ENCODE measurements at places on chromosomes 13 and 19.

GRCh38 chr13:40206241-40207000, 460.0 kb downstream of the FOXO1 start:
- no peak for DNase-seq

DNA sequence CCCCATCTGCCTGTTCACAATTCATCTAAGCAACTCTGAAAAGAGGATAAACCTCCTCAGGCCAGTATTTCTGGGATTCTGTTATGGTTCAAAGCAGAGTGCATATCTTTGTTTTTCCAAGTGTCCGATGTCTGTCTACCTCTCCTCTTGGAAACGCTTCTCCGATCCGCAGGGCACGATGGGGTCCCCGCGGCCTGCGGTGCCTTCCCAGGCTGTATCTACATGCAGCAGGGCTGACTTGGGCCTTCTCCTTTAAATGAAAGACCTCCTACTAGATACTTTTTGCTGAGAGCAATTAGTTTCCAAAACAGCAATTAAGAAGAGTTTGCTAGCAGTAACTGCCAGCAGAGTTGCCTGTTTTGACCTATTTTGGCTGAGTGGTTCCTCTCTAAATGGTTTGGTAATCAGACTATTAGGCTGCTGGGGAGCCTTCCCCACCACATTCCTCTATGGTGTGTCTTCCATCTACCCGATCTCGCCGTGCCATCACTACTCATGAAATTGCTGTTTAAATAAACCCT, 23.5 kb downstream of the COL4A2 start:
- no peak for DNase-seq

GRCh38 chr13:99058527-99059495, 80.9 kb upstream of the DOCK9 start:
- no peak for DNase-seq

GRCh38 chr19:47762615-47763308, 15.7 kb upstream of the SELENOW start:
- no peak for DNase-seq

GRCh38 chr19:46878613-46879375, 18.0 kb downstream of the ARHGAP35 start:
- DNase-seq, result no peak

DNA sequence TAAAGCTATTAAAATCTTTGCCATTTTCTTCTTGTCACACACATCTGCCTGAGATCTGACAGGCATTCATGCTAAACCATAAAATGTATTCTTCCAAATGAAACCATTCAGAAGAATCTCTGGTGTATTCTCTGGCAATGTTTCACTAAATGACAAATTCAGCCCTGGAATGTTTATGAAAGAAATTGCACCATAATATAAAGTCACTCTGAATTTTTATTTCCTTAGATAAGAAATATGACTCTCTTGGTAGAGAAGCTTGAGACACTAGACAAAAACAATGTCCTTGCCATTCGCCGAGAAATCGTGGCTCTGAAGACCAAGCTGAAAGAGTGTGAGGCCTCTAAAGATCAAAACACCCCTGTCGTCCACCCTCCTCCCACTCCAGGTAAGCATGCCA, 14.3 kb downstream of the OLFM4 start:
- DNase-seq, result no peak

DNA sequence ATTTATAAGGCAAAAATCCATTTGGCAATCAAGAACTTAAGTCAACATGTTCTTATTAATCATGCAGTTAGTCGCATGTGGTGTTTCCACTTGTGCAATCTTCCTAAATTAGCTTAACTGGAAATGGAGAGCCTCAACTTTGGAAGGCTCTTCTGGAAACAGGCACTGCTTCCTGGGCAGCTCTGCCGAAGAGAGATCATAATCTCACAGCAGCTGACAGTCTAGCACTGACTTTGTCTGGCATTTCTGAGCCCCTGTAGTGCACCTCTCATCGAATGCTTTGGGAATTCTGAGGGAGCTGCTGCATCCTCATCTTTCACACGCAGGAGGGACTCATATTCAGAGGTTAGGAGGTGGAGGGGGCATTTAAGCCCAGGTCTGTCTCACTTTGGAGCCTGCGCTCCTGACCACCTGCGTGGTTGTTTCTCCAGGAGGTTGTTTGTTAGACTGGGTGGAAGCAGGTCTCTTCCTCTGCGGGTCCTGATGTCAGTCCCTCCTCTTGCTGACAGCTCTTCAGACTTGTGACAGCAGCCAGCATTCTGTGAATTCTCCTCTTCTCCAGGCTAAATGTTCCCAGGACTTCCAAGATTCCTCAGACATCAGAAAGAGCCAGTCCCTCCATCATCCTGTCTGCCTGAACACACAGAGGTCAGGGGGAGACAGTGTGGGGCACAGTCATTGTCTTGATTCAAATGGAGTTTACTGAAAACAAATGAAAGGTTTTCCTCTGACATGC, 100.4 kb upstream of the GJB6 start:
- DNase-seq, result no peak

DNA sequence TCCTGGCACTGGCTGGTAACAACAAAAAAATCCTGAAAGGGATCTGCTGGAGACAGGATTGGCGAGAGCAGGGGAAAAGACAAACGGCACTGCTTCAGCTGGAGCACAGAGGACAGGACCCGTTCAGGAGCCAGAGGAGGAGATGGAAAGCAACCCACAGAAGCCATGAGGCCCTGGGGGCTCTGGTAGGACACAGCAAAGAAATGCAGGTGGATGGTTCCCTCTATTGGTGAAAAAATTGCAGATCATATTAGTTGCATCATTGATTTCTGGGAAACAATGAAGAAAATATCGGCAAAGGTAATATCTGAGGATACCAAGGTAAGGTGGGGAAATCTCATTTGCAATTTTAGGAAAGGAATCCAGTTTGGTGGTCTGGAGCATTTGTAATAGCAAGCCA, 25.7 kb upstream of the TPP2 start:
- no peak for DNase-seq

DNA sequence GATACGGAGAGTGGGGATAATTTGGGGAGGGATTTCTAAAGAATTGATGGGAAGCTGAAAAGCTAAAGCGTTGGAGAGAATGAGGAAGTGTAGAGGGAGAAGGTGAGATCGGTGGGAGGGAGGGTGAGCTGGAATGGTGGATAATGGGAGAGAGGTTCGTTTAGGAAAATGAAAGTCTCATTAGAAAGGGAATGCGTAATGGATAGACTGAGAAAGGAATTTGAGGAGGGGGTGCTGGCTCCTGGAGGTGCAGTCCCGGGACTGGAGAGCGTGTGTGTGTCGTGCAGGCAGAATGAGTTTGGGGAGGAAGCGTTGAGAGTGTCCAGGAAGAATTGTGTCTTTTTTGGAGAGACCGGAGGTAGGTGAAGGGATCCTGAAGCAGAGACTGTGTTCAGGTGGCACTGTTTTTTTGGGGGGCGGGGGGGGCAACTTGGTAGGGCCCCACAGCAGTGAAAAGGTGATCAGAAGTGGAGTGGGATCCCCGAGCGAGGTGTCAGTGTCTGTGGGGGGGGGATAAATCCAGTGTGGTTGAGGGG, 1.4 kb downstream of the ACTN4 start:
- no peak for DNase-seq

GRCh38 chr13:59873856-59874255, 289.9 kb downstream of the DIAPH3 start:
- DNase-seq, result no peak

DNA sequence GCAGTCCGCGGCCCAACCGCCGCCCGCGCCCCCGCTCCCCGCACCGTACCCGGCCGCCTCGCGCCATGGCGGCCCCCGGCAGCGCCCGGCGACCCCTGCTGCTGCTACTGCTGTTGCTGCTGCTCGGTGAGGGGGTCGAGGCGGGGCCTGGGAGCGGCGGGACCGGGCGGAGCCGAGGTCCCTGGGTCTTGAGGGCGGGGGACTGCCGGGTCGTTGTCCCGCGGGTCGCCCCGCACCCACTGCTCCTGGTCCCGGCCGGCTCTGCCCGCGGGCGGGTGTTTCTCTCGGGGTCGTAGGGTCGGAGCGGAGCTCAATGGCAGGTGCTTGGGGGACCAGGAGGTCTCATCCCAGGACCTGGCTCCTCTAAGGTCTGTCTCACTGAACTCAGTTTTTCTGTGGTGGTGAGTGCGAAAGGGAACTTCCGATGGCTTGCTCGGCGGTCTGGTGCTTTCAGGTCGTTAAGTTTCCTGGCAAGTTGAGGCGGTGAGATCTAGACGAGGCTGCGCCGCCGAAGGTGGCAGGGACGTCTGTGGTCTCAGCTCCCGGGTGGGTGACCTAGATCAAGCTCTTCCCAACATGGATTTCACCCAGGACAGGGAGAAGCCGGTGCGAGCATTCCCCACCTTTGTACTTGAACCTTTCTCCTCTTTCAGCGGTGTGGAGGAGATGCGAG, 467 bp downstream of the LAMP1 start:
- DNase-seq, result peak; percentile 29

GRCh38 chr19:11090997-11091702, 1.9 kb downstream of the LDLR start:
- DNase-seq, result no peak

GRCh38 chr19:15328312-15328711, 4.0 kb downstream of the BRD4 start:
- no peak for DNase-seq

DNA sequence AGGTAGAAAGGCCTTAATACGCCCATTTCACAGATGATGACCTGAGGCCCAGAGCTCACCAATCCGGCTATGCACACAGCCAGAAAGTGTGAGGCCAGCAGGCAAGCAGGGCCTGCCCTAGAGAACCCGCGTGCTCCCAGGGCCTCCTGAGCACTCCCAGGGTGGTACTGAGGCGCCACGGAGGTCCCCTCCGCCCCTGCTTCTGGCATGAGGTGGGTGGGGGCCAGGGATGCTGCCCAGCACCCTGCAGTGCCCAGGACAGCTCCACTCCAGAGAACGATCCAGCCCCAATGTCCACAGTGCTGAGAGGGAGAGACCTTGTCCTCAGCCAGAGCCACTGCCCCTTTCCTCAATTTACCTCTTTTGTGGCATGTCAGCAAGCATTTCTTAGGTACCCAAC, 13.9 kb downstream of the SGTA start:
- no peak for DNase-seq

GRCh38 chr13:71274923-71275608, 591.9 kb downstream of the DACH1 start:
- no peak for DNase-seq

- DNase-seq, result no peak
Observed at GRCh38 chr19:35805526-35806102, 7.0 kb downstream of the PRODH2 start.

- no peak for DNase-seq
Observed at GRCh38 chr19:49335784-49336481, 727 bp downstream of the CD37 start.

DNA sequence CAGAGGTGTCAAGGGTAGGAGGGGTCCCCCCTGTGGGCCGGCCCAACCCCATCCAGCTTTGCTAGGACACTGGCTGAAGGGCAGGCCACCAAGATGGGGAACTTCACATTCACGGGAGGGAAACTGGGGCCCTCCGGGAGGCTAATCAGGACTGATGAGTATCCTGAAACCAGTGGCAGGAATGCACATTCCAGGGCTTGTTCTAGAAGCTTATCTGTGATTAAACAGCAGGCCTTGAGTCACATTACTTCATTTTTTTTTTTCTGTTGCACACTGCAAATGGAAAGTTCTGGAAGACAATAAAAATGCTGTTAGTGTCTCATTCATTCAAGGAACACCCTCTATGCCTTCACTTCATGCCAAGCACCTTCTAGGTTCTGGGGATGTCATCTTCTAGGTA, 15.5 kb upstream of the SIGLEC11 start:
- DNase-seq, result no peak

GRCh38 chr13:36513266-36513665, 81.0 kb downstream of the CCNA1 start:
- DNase-seq, result no peak

DNA sequence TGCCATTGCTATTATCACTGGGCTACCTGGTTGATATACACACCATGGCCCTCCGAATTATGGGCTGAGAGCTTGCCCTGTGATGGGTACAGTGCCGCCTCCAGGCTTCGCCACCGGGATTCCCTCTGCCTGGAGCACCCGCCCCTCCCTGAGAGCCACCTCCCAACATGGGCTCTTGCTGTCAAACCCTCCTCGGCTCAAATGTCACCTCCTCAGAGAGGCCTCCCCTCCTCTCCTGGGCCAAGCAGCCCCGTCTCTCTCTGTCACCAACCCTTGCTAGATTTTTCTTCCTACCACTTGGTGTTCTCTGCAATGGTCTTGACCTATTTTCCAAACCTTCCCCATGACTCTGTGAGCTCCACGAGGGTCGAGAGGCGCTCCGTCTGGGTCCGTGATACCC, 12.2 kb upstream of the TLE2 start:
- no peak for DNase-seq

DNA sequence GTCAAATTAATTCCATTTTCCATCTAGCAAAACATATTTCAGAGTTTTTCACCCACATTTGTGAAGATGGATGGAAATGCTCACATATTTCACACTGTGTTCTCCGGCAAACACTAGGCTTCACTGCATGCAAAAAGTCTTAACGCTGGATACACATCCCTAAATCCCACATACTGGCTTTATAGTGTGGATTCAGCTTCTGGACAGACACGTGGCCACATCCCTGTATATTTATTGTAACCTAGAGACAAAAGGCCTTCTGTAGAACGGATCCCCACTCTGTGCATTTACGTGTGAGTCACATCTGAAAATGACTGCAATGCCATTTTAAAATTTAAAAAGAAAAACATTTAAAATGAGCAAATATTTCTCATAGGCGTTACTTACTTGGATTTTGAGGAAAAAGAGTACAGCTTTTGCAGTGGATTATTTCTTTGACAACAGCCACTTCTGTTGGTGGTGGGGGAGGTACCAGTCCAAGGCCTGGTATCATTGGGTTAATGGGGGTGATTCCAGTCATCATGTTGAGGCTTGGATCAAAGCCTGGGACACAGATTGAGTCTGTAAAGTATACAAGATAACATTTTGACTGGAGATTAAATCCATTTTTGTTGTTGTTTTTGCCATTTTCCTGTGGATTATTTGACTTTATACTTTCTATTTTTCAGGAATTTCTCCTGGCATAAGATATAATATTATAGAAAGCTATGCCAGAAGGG, 337.7 kb downstream of the DNAJC15 start:
- no peak for DNase-seq

DNA sequence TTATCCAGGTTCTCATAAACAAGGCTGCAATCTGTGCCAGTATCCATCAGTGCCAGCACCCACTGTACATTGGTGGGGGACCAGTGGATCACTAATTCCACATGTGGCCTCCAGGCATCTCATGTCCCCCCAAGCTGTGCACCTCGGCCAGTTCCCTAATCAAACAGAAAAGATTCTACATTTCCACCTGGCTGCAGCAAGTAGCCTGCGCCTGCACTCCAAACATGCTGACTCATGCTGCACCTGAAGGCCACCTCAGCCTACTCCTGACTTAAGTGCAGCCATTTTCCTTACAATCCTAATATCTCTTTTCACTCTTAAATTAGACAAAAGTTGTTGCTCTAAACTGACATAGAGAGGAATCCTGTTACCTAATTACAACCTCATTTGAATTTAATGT, 729.4 kb upstream of the MIR17HG start:
- no peak for DNase-seq

- no peak for DNase-seq
Observed at GRCh38 chr19:7744871-7745650, 2.3 kb downstream of the CD209 start.

GRCh38 chr19:56350416-56351045, 35.9 kb upstream of the ZSCAN5A start:
- peak; percentile 15 for DNase-seq

GRCh38 chr19:18763674-18764590, 27.2 kb downstream of the COMP start:
- DNase-seq, result no peak

GRCh38 chr13:98143601-98144026, 720 bp downstream of the FARP1 start:
- DNase-seq, result no peak
